ENCODE measurements at places on chromosomes 7 and 10.

- no peak for DNase-seq
These were observed 130.1 kb downstream of the OTUD1 start for GRCh38 chr10:23568996-23569395.

DNA sequence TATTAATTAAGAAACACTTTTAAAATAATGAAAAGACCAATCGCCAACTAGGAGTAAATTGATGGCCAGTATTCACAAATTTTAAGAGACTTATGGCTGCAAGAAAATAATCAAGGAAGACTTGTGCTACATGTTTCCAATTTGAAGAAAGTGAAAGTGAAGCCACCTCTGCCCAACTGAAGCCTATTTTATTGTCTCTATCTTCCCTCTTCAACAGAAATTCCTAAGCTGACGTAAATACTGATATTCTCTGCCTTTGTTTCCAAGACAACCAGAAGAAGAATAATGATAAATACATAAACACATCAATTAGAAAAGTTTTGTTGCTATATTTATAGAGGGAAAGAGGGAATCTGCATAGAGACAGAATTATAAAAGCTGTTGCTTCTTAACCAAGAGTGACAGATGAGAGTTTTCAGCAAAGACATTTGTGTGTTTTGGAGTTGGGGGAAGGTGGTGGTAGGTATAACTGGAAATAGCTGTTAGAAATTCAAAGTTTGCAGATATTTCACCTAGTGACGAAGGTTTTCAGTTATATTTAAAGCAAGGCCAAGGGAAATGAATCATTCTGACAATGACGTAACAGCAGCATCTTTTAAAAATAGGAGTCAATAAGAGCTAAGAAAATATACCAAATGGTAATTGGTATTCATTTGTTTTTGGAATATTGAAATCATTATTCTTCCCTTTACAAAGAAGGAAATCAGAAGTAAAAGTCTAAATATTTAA is 576.6 kb upstream of the SORCS1 start:
- DNase-seq: no peak

DNA sequence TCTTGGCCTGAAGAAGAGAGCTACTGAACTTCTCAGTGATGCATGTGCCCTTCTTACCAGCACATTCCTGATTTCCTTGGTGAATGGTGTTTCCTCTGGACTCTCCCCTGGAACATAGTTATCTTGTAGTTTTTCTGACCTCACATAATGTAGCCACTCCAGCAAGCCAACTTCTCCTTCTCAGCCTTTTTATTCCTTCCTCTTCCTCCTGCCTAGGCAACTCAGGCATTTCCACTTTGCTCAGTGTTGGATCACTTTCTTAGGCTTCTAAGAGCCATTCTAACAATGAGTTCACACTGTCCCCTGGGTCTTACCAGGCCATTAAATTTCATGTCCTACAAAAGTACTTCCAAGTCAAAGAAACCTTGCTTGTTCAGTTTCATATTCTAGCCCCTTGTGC is 3.6 kb upstream of the PTTG1IP2 start:
- no peak for DNase-seq

DNA sequence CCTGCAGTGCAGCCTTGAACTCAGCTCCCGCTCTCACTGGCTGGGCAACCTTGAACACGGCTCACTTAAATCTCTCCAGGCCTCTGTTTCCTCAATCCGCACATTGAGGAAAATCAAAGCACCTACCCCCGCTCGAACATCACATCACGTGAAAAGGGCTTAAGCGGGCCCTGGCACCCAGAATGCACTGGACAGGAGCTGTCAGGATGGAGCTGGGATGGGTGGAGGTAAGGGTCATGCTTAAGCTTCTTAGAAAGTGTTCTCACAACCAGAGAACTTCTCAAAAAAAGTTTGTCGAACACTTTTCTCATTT is 55.7 kb upstream of the MGMT start:
- no peak for DNase-seq

GRCh38 chr10:68987611-68988010 is 992 bp upstream of the KIFBP start:
- DNase-seq: no peak

- no peak for DNase-seq
These were observed 6.8 kb downstream of the TBATA start for GRCh38 chr10:70778267-70778924.

- DNase-seq: no peak
These were observed 1.9 kb upstream of the INSYN2A start for GRCh38 chr10:127198307-127198706.

Measured in NCI-H526 treated with DMSO at 0.1 percent for 48 hours (cell line).